ENCODE measurements at places on chromosomes 16 and 17. TPM values are rescaled to one million over a fixed set of nuclear protein-coding genes. Genes with fewer than 3 reads are reported as not detected.

The TAF1C gene
- 83.7 TPM for total RNA-seq

- H3K4me1 ChIP-seq = peaks cover 28% of the 10 kb centered on the region
- no peak for DNase-seq
- H3K36me3 ChIP-seq = no peaks in the 10 kb centered on the region
These were observed 3.7 kb upstream of the PRR15L start for GRCh38 chr17:47961406-47961805.

The RUNDC3A gene
- 12.3 TPM for total RNA-seq

DNA sequence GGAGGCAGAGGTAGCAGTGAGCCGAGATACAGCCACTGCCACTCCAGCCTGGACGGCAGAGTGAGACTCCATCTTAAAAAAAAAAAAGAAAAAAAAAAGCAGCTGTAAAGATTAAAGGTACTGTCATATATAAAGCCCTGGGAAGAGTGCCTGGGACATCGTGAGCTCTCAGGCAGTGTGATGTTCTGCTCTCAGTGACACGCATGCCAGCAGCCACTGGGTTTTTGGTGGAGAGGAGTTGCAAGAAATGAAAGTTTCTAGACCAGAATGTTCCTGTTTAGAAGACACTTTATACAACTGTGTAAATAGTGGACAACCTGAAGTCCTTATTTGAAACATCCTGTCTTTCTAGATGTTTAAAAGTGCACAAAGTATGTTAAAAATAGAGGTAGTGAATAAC, 213.2 kb downstream of the IRF8 start:
- H3K4me3 ChIP-seq = no peak overlapping the region
- DNase-seq = no peak
- H3K27ac ChIP-seq = no peak overlapping the region
- H3K36me3 ChIP-seq = no peaks in the 10 kb centered on the region

The WNT9B gene
- 0.89 TPM for total RNA-seq

DNA sequence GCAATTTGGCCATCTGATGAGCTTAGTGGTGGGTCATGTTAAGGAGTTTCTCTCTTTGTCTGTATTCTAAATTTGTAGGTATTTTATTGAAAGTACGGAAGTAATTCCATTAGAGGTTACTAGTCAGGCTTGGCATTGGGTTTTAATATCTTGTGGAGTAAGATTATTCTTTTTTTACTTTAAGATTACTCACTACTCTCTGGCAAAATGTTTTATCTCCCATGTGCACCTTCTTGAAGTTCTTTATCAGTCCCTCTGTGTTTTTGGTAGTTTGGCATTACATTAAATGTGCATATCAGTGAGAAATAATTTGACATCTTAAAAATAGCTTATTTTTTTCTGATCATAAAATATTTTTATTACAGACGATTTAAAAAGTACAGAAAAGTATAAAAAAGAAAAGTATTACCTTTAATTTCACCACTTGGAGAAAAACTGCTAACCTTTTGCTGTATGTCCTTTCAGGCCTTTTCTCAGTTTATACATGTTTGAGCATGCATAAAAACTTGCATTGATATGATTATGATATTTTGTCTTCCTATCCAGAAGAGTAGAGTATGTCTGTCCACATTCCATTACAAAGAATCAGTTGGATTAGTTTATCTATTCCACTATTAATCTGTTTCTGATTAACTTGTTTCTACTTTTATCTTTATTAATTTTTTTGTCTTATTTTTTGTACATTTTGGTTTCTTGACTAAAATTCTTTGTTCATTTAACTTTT, 198.3 kb downstream of the SPECC1 start:
- no peaks in the 10 kb centered on the region for H3K27me3 ChIP-seq
- DNase-seq = no peak
- H3K36me3 ChIP-seq = peaks cover 21% of the 10 kb centered on the region

The SLC6A2 gene
- 12.7 TPM for total RNA-seq

The CCDC40 gene
- 8.5 TPM for total RNA-seq

GRCh38 chr17:35963663-35964062, 17.6 kb downstream of the CCL16 start:
- DNase-seq = no peak
- no peak overlapping the region for H3K27ac ChIP-seq
- H3K4me1 ChIP-seq = no peaks in the 10 kb centered on the region
- H3K27me3 ChIP-seq = no peaks in the 10 kb centered on the region
- H3K4me3 ChIP-seq = no peak overlapping the region

The CCDC200 gene
- total RNA-seq = not detected

The KCNH4 gene
- not detected for total RNA-seq

DNA sequence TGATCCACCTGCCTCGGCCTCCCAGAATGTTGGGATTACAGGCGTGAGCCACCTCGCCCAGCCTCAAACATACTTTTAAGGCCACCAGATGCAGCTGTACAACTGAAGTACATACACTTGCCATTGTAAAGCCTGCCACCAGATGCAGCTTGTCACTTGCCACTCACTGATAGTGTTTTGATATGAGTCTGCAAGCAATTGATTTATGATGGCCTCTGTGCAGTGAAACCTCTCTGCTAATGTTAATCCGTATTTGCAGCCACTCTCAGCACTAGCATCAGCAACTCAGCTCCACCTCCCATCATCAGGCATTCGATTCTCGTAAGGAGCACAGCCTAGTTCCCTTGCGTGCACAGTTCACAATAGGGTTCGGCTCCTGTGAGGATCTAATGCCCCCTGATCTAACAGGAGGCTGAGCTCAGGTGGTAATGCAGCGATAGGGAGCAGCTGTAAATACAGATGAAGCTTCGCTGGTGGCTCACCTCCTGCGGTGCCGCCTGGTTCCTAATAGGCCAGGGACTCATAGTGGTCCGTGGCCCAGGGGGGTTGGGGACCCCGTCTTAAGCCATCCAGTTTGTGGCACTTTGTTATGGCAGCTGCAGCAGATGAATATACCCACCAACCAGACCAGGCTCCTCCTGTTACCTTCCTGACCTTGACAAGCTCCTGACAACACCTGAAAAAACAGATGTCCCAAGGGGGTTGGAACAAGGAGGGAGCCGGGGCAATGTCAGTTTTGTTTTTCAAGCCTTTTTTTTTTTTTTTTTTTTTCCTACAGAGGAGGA, 1.3 kb upstream of the HERPUD1 start:
- H3K36me3 ChIP-seq = peaks cover 14% of the 10 kb centered on the region
- no peak for DNase-seq
- peaks cover 17% of the 10 kb centered on the region for H3K4me1 ChIP-seq
- H3K27ac ChIP-seq = peak overlapping the region; percentile 95

DNA sequence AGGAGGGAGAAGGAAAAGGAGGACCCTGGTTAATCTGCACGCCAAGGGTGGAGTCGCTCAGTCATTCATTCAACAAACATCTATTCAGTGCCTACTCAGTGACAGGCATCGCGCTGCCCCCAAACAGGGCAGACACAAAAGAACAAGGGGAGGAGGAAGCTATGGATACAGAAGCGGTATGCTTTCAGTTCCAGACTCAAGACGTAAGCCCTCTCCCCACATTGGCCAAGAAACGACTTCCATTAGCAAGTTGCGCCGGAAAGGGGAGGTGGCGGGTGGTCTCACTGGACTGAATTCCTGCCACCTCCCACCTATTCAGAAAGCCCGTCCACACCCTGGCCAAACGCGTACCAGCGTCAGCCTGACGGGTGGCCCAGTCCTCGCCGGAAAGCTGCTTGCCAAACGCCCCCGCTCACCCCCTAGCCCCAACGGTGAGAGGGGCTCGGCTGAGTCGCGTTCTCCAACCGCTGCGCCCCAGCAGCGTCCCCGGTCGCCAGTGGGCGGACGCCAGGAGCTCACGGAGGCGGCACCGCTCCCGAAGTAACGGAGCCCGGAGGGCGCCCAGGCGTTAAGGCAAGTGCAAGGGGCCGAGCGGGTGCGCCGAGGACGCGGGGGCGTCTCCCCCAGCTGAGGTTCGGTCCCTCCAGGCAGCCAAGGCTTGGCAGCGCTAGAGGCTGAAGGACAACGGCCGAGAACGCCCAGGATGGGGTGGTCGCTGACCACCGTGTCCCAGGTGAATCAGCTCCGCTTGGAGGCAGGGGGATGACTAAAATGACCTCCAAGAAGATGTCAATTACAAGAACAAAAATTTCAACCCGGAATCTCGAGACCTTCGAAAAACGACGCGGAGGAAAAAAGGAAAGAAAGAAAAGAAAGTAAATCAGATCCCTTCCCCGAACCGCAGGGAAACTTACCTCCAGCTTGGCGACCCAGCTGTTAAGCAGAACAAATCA, 470.7 kb downstream of the SOX9 start:
- H3K4me3 ChIP-seq = peak overlapping the region; percentile 89
- peaks cover 6% of the 10 kb centered on the region for H3K36me3 ChIP-seq
- H3K4me1 ChIP-seq = peaks cover 32% of the 10 kb centered on the region
- DNase-seq = no peak

DNA sequence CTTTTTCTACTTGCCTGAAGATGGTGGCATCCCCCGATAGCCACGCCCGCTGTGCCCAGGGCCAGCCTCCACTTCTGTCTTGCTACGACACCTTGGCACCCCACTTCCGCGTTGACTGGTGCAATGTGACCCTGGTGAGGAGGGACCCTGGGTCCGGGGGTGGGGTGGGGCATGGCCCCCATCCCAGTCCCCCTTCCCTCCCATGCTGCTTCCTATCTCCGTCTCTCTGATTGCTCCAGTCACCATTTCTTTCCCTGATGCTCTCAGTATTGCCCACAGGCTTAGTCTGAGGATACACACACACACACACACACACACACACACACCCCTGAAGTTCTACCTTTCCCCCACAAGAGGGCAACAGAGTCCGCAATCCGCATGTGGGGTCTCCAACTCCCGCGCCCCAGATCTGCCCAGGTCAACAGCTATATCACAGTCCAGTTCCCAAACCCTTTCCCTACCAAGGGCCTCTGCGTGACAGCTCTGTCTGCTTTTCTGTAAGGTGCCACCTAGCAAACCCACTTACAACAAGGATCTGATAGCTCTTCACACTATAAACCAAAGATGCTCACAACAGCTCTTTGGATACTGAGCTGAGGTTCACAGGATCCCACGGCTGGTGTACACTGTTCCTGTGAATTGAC, 3.4 kb downstream of the SGCA start:
- peaks cover 21% of the 10 kb centered on the region for H3K4me1 ChIP-seq
- DNase-seq = no peak
- peak overlapping the region; percentile 49 for H3K27ac ChIP-seq
- H3K4me3 ChIP-seq = peak overlapping the region; percentile 69

GRCh38 chr17:73952480-73953205, 250.8 kb upstream of the RPL38 start:
- H3K27me3 ChIP-seq = peaks cover 25% of the 10 kb centered on the region
- peaks cover 6% of the 10 kb centered on the region for H3K4me1 ChIP-seq
- peak; percentile 79 for DNase-seq
- H3K36me3 ChIP-seq = no peaks in the 10 kb centered on the region
- no peak overlapping the region for H3K4me3 ChIP-seq
- no peak overlapping the region for H3K27ac ChIP-seq

DNA sequence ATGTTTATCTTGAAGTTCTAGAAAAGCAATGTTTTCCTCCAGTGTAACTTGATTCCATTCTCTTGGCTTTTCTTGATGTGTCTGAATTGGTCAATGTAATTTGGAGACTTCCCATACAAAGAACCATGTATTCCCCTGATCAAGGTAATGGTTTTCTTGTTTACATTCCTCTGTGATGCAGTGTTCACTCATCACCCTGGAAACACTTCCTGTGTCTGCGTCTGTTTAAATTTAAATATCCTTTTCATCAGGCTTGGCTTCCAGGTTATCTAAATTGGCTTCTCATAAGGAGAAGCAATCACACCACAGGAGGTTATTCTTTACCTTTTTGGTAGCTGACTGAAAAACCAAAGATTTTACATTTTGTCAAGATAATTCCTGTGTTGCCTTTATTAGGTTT, 237.3 kb upstream of the WSCD1 start:
- no peaks in the 10 kb centered on the region for H3K36me3 ChIP-seq
- no peak for DNase-seq
- no peak overlapping the region for H3K27ac ChIP-seq
- no peak overlapping the region for H3K4me3 ChIP-seq
- peaks cover 18% of the 10 kb centered on the region for H3K4me1 ChIP-seq
- H3K27me3 ChIP-seq = no peaks in the 10 kb centered on the region

The PRSS33 gene
- total RNA-seq = 0.39 TPM

DNA sequence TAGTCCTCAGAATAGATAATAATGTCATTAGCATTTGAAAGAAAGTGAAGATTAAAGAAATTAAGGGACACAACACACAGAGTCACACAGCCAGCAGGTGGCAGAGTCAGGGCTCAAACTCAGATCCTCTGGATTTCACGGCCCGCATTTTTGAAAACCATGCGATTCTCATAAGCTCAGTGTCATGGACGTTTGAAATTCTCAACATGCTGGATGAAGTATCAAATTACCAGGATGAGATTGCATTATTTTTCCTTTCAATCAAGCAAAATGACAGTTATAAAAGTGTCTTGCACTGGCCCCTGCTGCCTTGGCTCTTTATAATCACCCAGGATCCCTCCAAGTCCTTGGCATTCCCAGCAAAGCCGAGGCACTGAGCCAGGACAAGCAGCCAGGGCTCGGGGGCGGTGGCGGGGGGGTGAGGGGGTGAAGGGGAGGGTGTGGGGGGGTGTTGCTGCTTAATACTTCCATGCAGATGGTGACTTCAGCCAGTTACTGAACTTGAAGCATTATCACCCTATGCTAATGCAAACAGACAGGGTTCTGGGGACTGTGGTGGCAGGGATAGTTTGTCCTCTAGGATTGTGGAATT, 6.6 kb upstream of the BMERB1 start:
- H3K36me3 ChIP-seq = no peaks in the 10 kb centered on the region
- DNase-seq = no peak
- no peak overlapping the region for H3K27ac ChIP-seq
- H3K4me1 ChIP-seq = no peaks in the 10 kb centered on the region
- H3K4me3 ChIP-seq = no peak overlapping the region

GRCh38 chr17:40559954-40560591, 5.2 kb downstream of the CCR7 start:
- DNase-seq = peak; percentile 92
- H3K36me3 ChIP-seq = no peaks in the 10 kb centered on the region
- peaks cover 28% of the 10 kb centered on the region for H3K4me1 ChIP-seq
- H3K27me3 ChIP-seq = peaks cover 37% of the 10 kb centered on the region
- H3K4me3 ChIP-seq = peak overlapping the region; percentile 39

DNA sequence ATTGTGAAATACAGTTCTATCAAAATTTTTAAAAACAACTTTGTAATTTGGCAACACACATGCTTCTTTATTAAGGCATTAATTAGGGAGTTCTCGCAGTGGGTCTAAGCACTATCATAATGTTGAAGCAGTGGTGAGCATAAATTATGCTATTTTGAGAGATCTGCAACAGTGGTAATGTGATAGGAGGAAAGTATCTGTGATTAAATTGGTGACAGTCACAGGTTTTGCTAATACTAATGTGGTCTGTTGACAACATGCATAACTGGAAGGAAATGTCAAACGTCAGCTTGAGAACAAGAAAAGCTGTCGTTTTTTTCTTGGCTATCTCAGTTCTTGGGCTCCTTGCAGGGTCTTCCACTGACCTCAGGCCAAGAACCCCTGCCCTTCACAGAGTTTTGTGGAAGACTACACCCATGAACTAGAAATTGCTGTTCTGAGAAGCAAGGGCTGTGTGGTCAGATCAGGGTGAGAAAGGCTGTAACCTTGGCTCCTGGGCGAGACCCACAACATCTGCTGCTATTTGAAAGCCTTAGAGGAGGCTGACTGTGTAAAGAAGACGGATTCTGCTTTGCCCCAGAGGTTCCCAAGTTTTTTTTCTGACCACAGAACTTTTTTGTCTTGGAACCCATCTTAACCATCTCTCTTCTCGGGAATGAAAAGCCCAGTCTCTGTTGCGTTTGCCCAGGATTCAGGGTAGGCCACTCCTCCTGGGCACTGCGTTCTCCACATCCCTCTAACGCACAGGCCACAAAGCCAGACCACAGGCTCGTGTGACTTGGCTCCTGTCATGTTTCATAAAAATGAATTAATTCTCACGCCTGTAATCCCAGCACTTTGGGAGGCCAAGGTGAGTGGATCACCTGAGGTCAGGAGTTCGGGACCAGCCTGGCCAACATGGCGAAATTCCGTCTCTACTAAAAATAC, 13.9 kb downstream of the ATP2A1 start:
- no peak overlapping the region for H3K4me3 ChIP-seq
- no peaks in the 10 kb centered on the region for H3K4me1 ChIP-seq
- H3K27me3 ChIP-seq = no peaks in the 10 kb centered on the region
- DNase-seq = no peak
- H3K27ac ChIP-seq = no peak overlapping the region
- H3K36me3 ChIP-seq = no peaks in the 10 kb centered on the region

Data from type B pancreatic cell (in vitro differentiated cells).